ENCODE measurements at places on chromosomes 7 and 10.

- DNase-seq = peak; percentile 21
Measured at GRCh38 chr10:59240582-59241183, 64.2 kb downstream of the PHYHIPL start.

GRCh38 chr7:16753932-16754855, 639 bp downstream of the TSPAN13 start:
- DNase-seq = peak; percentile 37

GRCh38 chr7:34354011-34354410, 304.0 kb upstream of the NPSR1 start:
- DNase-seq = no peak

DNA sequence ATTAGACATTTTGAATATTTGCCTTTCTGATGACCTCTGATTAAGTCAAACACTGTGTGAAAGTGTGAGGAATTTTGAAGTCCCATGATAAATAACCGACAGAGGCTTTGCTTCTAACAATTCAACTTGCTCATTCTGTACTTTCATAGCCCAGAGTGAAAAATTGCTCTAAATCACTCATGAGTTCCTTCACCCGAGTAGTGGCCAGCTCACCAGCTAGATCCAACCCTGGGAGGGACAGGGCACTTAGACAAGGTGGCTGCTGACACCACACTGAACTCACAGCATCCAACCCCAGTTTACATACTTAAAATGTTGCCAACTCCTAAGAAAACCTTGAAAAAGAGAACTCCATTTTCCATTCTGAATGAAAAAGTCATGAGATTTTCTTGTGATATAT, 80.0 kb upstream of the LYZL1 start:
- no peak for DNase-seq

DNA sequence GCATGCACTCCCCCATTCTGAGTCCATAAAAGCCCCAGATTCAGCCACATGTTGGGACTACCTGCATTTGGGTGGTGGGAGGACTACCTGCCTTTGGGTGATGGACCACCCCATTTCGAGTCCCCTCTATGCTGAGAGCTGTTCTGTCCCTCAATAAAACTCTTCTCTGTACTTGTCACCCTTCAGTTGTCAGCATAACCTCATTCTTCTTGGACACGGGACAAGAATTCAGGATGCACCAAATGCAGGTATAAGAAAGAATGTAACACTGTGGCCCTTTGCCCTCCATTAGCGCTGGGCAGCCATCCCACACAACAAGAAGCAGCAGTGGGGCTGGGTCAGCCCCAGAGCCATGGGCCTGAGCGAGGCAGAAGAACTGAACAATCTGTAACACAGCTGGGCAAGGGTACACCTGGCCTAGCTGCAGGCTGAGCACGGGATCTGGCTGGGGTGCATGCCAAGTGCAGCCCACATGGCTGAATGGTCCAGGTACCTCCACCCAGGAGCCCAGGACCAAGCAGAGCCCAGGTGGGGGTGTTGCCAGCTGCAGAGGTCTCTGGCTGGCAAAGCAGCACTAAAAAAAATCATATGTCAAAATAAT, 1344.3 kb upstream of the LRRTM3 start:
- no peak for DNase-seq

- DNase-seq = no peak
Measured at GRCh38 chr7:90857603-90858002, 261.5 kb downstream of the CDK14 start.

DNA sequence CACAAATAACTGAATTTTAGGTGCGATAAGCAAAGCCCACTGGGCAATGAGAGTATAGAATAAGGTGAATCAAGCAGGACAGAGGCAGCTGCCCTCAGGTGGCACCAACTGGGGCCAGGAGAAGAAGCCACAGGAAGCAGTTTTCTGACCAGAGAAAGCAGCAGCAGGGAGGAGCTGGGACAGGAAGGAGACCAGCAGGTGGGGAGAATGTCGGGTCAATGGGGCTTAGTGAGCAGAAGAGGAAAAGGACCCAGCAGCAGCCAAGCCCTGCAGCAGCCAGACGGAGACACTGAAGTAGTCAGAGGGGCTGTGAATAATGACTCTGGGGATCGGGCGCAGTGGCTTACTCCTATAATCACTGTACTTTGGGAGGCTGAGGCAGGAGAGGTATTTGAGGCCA, 209.6 kb upstream of the SH2B2 start:
- DNase-seq = no peak

DNA sequence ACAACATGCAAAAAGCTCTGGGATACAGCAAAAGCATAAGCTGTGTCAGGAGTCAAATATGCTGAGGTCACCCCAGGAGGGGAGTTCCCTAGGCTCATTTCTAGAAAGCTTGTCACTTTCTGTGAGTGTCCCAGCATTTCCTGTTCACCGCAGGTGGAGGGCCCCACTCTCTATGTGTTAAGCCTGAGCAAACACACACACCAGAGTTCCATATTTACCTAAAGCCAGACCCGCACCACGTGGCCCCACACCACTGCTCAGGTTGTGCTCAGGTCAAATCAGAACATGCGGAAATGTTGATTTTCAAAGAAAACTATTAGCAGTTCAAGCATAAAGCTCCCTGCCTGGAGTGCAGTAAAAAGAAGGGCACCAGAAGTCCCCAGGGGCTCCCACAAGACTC, 259.6 kb upstream of the PPP2R2D start:
- DNase-seq = no peak

- DNase-seq = no peak
Measured at GRCh38 chr7:12102126-12102525, 109.0 kb upstream of the TMEM106B start.

DNA sequence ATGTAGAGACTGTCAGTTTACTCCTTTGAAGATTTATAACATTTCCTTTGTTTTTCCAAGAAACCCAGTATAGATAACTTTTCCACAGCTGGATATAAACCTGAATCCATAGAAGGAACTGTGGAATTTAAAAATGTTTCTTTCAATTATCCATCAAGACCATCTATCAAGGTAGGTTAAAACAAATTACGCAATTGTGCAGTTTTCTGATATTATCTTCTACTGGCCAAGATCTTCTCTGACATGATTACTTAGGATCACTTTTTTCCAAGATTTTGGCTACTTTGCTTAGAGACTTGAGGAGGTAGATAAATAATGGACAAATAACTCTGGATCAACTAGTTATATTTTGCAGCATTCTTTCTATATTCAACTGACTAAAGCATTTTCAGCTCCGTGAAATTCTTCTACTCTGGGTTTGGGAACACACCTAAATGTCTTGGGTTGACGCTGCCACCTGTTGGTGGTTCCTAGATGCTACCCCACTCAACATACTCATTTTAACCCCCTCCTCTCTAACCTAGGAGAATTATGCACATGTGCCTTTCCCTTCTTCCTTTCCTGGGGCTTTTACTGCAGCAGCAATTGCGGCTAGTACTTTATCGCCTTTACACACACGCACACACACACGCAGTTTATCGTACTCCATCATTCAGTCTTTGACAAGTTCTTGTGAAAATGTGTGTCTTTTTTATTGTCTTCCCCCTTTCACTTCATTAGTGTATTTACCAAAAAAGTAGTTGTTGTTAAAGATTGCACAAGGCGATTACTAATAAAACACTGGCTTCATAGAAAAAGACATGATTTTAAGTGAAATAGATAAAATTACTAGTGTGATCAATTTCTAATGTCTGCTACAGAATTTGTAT, 32.7 kb downstream of the ABCB5 start:
- DNase-seq = peak; percentile 64

GRCh38 chr10:132560241-132560731, 22.7 kb downstream of the INPP5A start:
- no peak for DNase-seq

DNA sequence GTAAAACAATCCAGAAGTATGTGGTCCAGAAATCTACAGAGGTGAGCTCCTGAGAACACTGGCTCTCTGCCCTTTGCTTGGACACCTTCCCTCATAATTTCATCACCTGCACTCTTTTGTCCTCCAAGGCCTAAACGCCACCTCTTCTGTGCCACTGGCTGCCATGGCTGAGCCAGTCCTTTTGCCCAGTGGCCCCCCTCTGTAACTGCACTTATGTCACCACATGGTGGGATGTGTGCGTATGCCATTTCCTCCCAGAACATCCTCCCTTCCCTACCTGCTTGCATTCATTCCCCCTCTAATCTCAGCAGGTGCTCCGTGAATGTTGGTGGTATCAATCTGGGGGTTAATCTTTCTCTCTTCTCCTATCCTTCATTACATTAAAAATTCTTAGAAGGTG, 17.3 kb upstream of the DUSP5 start:
- no peak for DNase-seq

DNA sequence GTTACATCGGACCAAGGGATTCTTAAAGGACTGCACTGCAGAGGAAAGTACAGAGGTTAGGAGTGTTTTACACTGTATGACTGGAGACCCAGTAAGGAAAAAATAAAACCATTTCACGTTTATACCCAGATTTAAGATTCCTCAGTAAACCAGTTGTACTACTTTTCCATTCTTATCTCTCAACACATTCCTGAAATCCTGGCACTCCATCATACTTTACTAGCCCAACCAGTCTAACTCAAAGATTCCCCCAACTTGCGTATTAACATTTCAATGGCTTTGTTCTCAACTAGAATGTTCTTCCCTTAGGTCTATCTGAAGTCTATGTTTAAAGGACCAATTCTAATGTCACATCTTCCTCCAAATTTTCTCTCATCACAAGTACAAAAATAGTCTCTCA, 8.0 kb downstream of the CCDC186 start:
- DNase-seq = no peak

- DNase-seq = peak; percentile 13
Measured at GRCh38 chr7:118153551-118154177, 30.3 kb upstream of the LSM8 start.

- no peak for DNase-seq
Measured at GRCh38 chr7:112873831-112874553, 83.8 kb upstream of the TMEM168 start.

- DNase-seq = no peak
Measured at GRCh38 chr7:26850193-26850651, 14.2 kb downstream of the SKAP2 start.

DNA sequence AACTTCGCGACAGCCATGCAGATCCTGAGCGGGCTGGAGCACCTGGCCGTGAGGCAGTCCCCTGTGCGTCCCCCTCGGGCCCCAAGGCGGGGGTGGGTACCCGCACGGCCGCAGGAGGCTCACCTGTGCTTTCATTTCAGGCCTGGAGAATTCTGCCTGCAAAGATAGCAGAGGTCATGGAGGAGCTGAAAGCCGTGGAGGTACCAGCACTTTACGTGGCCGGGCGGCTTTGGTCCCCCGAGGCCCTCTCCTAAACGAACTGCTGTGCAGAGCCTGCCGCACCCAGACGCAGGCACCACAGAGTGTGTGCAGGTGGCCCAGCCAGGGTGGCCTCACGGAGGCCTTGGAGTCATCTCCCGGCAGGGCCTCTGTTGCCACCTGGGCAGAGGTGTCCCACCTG, 11.1 kb upstream of the UTF1 start:
- no peak for DNase-seq

DNA sequence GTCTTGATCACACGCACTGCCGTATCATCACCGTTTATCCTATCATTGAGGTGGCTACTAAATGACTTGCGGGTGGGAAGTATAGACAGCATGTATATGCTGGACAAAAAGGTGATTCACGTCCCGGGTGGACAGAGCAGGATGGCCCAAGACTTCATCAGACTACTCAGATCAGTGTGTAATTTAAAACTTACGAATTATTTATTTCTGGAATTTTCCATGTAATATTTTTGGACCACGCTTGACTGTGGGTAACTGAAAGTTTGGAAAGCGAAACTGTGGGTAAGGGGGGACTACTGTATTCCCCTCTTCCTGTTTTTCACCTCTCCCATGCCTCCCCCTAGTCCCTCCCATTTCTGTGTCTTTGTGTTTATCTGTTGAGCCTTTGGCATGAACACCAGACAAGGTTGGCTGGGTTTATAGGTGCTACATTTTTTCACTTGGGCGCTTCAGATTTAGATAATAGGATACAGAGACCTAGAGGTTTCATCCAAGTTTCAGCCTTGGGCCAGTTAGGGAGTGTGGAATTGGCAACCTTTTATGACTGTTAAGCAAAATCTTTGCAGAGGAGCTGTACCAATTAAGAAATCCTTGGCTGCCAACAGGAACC, 55.8 kb downstream of the RBM20 start:
- DNase-seq = no peak

- no peak for DNase-seq
Measured at GRCh38 chr10:21509341-21510240, 15.9 kb downstream of the SKIDA1 start.

- no peak for DNase-seq
Measured at GRCh38 chr7:23022258-23022769, 8.4 kb upstream of the HYCC1 start.

DNA sequence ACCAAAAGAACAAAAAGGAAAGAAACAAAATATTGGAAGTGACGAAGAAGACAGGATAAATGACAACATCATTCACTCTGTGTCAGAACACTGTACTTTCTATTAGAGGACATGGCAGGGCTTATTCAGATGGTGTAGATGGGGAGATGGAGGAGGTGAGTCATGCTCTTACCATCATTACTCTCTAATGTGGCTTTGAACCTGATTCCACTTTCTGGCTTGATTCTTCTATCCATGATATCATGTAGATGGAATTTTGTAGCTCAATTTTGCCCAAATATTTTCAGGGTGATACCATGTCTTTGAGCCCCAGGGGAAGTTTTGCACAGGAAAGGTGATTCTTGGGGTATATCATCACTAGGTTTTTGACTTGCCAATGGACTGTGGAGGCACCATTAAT, 91.7 kb downstream of the CFAP58 start:
- no peak for DNase-seq

DNA sequence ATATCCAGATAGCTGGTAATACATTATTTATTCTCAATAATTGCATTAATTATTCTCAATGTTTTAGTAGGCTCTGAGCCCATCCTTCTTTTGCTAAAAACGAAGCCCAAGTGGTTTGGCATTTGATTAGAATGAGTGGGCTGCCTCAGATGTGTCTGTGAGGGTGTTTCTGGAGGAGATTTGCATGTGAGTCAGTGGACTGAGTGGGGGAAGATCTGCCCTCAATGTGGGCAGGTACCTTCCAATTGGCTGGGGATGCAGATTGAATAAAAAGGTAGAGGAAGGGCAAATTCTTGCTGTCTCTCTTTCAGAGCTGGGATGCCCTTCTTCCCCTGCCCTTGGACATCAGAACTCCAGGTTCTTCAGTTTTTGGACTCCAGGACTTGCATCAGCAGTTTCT, 290.6 kb upstream of the SMIM30 start:
- no peak for DNase-seq

- DNase-seq = no peak
Measured at GRCh38 chr7:32059289-32060011, 10.8 kb downstream of the PDE1C start.

- DNase-seq = no peak
Measured at GRCh38 chr7:51013218-51013786, 230.6 kb upstream of the GRB10 start.

GRCh38 chr10:107398115-107398514, 233.6 kb upstream of the SORCS1 start:
- DNase-seq = no peak
